ENCODE measurements at places on chromosomes 1 and 21. TPM values are rescaled to one million over a fixed set of nuclear protein-coding genes. Genes with fewer than 3 reads are reported as not detected.

Gene CDCA8
- 0.70 TPM for total RNA-seq

Gene MROH9
- total RNA-seq = not detected

Gene RAB42
- not detected for total RNA-seq

Gene VTCN1
- not detected for total RNA-seq

Gene LAPTM5
- total RNA-seq = 563 TPM

DNA sequence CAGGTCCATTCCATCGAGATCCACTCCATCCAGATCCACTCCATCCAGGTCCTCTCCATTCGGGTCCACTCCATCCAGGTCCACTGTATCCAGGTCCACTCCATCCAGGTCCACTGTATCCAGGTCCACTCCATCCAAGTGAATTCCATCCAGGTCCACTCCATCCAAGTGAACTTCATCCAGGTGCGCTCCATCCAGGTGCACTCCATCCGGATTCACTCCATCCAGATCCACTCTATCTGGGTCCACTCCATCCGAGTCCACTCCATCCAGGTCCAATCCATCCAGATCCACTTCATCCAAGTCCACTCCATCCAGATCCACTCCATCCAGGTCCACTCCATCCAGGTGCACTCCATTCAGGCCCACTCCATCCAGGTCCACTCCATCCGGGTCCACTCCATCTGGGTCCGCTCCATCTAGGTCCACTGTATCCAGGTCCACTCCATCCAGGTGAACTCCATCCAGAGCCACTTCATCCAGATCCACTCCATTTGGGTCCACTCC lies 157.4 kb downstream of the HUNK start:
- no peaks in the 10 kb centered on the region for H3K36me3 ChIP-seq
- DNase-seq = no peak
- no peak overlapping the region for H3K27ac ChIP-seq
- no peak overlapping the region for H3K4me3 ChIP-seq
- H3K4me1 ChIP-seq = peaks cover 5% of the 10 kb centered on the region
- peaks cover 16% of the 10 kb centered on the region for H3K27me3 ChIP-seq

- no peak for DNase-seq
- H3K27me3 ChIP-seq = no peaks in the 10 kb centered on the region
- no peak overlapping the region for H3K27ac ChIP-seq
- no peak overlapping the region for H3K4me3 ChIP-seq
- H3K4me1 ChIP-seq = peaks cover 19% of the 10 kb centered on the region
Measured at GRCh38 chr1:92853299-92853698, 21.5 kb downstream of the RPL5 start.

DNA sequence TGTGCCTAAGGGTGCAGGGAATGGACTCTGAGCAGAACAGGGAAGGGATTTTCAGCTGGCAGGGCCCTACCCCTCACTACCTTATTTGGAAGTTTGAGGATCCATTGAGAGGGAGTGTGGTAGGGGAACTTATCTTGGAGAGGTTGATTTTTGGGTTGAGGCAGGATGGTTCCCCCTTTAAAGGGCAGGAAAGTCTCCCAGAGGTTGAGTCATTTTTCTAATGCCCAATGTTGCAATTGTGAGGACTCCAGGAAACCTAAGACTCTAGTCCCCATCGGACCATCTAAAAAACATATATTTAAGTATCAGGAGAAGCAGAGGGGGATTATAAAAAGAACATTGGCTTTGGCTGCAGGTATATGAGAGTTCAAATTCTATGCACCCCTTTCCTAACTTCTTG lies 47.3 kb downstream of the SAMD13 start:
- H3K36me3 ChIP-seq = peaks cover 2% of the 10 kb centered on the region
- no peak overlapping the region for H3K4me3 ChIP-seq
- no peak overlapping the region for H3K27ac ChIP-seq
- H3K27me3 ChIP-seq = peaks cover 31% of the 10 kb centered on the region
- no peaks in the 10 kb centered on the region for H3K4me1 ChIP-seq

DNA sequence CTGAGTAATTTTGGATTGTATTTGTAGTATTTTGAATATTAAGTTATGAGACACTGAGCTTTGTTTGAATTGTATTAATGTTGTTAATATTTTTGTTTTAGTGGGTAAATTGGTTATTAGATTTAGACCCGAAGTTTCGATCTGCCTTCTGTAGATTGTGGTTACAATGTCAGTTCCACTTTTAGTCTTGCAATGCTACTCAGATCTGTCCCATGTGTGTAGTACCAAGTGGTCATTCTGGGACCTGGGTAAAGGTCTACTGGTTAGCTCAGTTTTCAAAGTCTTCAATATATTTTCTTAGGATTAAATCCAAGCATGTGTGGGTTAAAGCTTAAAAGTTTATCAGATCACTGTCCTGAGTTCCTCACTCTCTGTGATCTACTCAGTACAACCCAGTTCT lies 346.5 kb upstream of the PROX1 start:
- no peak overlapping the region for H3K27ac ChIP-seq
- no peaks in the 10 kb centered on the region for H3K36me3 ChIP-seq
- H3K4me3 ChIP-seq = no peak overlapping the region
- no peaks in the 10 kb centered on the region for H3K4me1 ChIP-seq

DNA sequence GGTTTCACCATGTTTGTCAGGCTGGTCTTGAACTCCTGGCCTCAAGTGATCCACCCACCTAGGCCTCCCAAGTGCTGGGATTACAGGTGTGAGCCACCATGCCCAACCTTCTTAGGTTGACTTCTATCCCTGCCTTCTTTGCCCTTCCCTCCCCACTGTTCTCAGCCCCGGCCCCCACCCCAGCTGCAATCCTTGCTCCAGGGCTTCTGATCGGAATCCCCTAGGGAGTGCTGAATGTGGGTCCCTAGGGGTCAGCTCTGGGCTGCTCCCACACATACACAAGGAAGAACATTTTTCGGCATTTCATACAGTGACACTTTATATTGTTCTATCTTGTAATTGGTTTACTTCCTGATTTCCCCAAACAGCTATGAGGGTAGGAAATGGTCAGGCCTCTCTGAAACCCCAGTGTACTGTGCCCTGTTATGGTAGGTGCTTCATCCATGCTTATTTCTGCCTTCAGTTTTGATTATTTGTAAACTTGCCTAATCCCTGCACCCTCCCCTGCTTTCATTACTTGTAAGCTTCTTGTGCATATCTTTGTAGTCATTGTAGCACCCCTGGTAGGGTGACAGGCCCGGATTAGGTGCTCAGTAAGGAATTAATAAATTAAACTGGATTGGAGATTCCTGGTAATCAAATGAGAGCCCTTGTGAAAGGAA lies 5.8 kb upstream of the SRP9 start:
- H3K4me1 ChIP-seq = peaks cover 8% of the 10 kb centered on the region
- peaks cover 5% of the 10 kb centered on the region for H3K27me3 ChIP-seq
- no peak overlapping the region for H3K27ac ChIP-seq
- H3K36me3 ChIP-seq = peaks cover 3% of the 10 kb centered on the region

DNA sequence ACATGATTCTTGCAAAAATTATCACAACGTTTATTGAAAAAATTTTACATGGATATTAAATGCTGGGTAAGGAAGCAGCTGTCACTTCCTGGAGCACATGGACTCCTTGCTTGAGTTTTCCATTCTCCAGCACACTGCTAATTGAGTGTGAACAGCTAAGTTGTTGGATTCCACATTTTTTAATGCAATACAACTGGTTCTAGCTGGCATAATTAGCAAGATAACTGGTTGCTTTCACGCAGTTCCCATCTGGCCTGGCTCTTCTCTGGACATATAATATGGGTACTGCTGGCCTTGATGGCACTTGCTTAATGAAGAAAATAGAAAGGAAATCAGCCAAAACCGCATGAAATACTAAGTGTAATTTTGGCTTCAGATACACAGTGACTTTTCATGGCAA lies 26.6 kb downstream of the RGS21 start:
- H3K4me1 ChIP-seq = peaks cover 2% of the 10 kb centered on the region
- no peak overlapping the region for H3K27ac ChIP-seq
- no peak overlapping the region for H3K4me3 ChIP-seq
- H3K36me3 ChIP-seq = no peaks in the 10 kb centered on the region

DNA sequence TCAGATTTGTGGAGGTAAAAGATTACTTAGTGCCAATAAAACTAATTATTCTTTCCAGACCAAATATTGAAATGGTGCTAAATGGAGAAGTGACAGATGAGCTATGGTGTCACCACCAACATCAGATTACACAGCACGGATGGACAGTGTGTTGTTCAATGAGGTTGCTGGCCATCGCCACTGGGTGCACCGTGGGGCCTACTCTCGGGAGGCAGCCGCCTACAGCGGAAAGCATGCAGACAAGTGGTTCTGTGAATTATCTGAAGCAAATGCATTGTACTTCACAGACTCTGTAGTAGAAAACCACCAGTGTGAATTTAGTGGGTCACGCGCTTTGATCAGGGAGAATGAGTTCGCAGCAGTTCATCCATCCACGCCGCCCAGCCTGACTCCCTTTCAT lies 42.3 kb downstream of the GNG4 start:
- H3K4me3 ChIP-seq = no peak overlapping the region
- no peak overlapping the region for H3K27ac ChIP-seq
- H3K27me3 ChIP-seq = peaks cover 4% of the 10 kb centered on the region

DNA sequence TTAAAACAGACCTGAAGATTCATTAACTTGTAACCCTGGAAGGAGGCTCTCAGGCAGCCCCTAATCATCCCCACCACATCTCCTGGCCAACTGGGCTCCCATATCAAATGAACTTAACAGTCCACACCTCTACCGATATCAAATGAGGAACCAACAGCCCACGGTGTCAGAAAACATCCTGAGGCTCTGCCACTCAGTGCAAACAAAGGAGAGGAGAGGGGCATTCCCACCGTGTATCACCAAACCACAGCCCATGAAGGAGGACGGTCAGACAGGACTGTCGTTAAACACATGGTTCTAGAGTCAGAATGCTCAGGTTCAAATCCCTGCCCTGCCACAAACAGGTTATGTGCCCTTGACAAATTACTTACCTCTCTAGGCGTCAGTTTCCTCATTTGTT lies 52.5 kb downstream of the ERI3 start:
- H3K36me3 ChIP-seq = peaks cover 26% of the 10 kb centered on the region
- no peak for DNase-seq
- peaks cover 12% of the 10 kb centered on the region for H3K4me1 ChIP-seq
- no peaks in the 10 kb centered on the region for H3K27me3 ChIP-seq
- H3K4me3 ChIP-seq = no peak overlapping the region
- no peak overlapping the region for H3K27ac ChIP-seq

DNA sequence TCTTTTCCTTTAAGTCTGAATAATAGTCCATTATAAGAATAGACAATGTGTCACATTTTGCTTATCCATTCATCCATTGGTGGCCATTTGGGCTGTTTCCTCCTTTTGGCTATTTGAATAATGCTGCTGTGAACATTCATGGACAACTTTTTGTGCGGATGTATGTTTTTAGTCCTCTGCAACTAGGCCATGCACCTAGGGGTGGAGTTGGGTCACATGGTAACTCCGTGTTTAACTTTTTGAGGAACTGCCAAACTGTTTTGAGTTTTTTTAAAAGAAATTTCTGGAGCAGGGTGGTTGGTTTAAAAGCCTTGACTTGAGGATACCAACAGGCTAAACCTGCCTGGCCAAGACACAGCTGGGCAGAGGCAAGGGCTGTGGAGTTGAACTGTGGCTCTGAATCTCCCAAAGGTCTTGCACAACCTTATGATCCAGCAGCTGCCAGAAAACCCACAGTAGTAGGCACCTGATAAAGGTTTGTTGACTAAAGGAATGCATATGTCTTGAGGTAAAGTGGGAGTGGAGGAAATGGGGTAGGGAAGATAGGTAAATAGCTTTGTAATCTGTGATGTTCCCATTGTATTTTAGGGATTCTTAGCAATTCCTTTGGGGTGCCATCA lies 5.6 kb upstream of the RPTN start:
- DNase-seq = no peak
- no peak overlapping the region for H3K27ac ChIP-seq
- H3K27me3 ChIP-seq = peaks cover 64% of the 10 kb centered on the region
- H3K36me3 ChIP-seq = no peaks in the 10 kb centered on the region
- no peak overlapping the region for H3K4me3 ChIP-seq

DNA sequence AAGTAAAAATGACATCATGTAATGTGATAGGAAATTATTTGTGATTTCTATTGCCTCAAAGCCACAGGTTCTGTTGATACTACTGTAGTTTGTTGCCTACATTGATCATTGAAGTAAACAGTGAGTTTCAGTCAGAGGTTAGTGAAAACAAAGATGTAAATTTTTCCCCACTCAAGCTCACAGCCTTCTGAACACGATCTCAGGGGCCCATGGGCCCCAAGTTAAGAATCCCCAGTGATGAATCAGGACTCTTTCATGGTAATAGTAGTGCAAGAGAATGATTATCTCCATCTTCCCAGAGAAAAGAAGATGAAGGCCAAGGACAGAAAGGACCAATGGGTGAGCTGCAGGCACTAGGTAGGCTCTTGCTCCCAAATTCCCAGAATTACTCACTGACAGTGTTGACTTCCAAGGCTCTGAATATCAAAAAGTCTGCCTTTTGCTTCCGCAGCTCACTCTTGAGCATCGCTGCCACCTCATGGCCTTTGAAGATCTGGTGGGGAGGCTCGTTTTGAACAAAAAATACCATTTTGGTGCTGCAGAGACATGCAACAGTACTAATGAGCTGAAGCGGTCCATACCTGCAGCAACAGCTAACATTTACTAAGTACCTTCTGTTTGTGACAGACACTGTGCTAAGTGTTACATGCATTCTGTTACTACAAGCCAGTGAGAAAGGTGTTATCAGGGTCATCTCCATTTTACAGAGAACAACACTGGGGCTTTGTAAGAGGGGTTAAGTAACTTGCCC lies 113.3 kb downstream of the KIAA0319L start:
- no peaks in the 10 kb centered on the region for H3K27me3 ChIP-seq
- H3K4me1 ChIP-seq = peaks cover 2% of the 10 kb centered on the region
- no peak overlapping the region for H3K4me3 ChIP-seq

- peaks cover 2% of the 10 kb centered on the region for H3K36me3 ChIP-seq
- H3K27ac ChIP-seq = no peak overlapping the region
- H3K4me3 ChIP-seq = no peak overlapping the region
- DNase-seq = no peak
Measured at GRCh38 chr1:200217703-200218102, 190.2 kb downstream of the NR5A2 start.

DNA sequence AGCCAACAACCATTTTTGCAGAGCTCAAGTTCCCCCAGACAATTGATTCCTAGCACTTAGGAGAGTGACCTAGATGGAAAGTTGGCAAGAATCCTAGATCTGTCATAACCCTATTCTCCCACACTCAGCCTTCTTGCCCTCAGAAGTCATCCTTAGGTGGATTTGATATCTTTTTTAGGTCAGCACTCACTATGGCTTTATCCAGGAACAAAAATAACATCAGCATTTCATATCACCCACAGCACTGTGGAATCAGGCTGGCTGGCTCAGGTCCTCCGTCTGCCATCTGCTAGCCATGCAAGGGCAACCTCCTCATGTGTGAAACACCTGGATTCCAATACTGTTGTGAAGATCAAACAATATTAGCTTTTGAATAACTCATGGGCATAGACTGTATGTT lies 6.0 kb downstream of the DPT start:
- H3K4me3 ChIP-seq = no peak overlapping the region
- peaks cover 49% of the 10 kb centered on the region for H3K27me3 ChIP-seq
- DNase-seq = no peak
- H3K27ac ChIP-seq = no peak overlapping the region
- no peaks in the 10 kb centered on the region for H3K36me3 ChIP-seq

- H3K27me3 ChIP-seq = peaks cover 5% of the 10 kb centered on the region
- H3K4me3 ChIP-seq = no peak overlapping the region
- H3K27ac ChIP-seq = no peak overlapping the region
- no peak for DNase-seq
- H3K36me3 ChIP-seq = peaks cover 3% of the 10 kb centered on the region
- no peaks in the 10 kb centered on the region for H3K4me1 ChIP-seq
Measured at GRCh38 chr1:116971258-116971860, 30.2 kb upstream of the CD101 start.
